ENCODE measurements at places on chromosomes 12 and 14.

- no peak for DNase-seq
Observed at GRCh38 chr12:48861111-48861510, 4.6 kb downstream of the RND1 start.

GRCh38 chr12:103705927-103706326 lies 118.9 kb downstream of the STAB2 start:
- DNase-seq: no peak

- no peak for DNase-seq
Observed at GRCh38 chr12:15783288-15783687, 5.9 kb downstream of the EPS8 start.

- DNase-seq: no peak
Observed at GRCh38 chr12:61523276-61523992, 736.8 kb upstream of the USP15 start.

GRCh38 chr14:95047754-95048153 lies 109.6 kb downstream of the DICER1 start:
- no peak for DNase-seq

GRCh38 chr12:104212516-104212915 lies 3.1 kb upstream of the TXNRD1 start:
- no peak for DNase-seq

DNA sequence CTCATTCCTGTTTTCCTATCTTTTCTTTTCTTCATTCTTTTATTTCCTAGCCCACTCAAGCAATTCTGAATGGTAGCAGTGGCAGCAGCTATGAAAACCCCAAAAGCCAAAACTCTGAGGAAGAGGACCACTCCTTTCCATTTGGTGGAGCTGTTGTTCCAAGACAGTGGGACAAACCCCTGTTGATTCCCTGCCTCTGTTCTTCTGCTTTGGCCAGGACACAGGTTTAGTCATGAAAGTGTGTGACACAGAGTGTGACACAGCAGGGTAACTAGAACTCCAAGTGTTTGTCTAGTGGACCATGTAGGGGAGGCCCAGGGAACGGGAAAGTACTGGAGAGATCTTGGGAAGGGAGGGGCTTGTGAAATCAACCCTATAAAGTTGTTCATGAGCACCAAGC lies 71.1 kb downstream of the PTCSC3 start:
- peak; percentile 45 for DNase-seq

DNA sequence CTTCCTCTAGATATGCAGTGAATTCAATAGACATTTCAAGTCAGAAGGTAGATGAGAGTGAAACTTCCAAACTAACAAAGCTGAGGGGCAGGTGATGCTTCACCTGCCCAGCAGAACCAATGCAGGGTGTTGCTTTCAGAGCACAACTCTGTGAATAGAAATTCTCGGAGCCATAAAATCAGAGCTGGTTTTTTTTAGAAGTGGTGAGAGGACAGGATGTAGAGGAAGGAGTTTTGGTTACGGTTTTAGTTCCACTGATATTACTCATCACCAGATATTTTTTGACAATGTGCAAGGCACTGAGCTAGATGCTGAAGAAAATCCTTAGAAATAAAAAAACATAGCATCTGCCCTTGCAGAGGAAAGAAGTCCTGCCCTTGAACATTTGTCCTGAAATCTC lies 62.2 kb downstream of the BMP4 start:
- DNase-seq: no peak

DNA sequence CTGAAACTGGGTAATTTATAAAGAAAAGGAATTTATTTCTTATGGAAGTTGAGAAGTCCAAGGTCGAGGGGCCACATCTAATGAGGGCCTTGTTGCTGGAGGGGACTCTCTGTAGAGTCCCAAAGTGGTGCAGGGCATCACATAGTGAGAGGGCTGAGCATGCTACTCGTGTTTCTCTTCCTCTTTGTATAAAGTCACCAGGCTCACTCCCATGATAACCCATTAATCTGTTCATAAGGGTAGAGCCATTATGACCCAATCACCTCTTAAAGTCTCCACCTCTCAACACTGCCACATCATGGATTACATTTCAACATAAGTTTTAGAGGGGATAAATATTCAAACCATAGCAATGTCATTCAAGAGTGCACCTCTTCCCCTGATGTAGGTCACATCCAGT lies 79.1 kb upstream of the ATP2B1 start:
- DNase-seq: no peak
